Fibroblast of skin of scalp (primary cell): ENCODE measurements at places on chromosomes 11 and 22.

GRCh38 chr11:79070518-79070917 lies 370.3 kb downstream of the TENM4 start:
- DNase-seq: no peak

GRCh38 chr22:37312549-37313183 lies 30.4 kb downstream of the CYTH4 start:
- DNase-seq: no peak

GRCh38 chr22:38652859-38653258 lies 3.3 kb downstream of the FAM227A start:
- no peak for DNase-seq

- no peak for DNase-seq
Measured at GRCh38 chr22:46862418-46863324, 100.2 kb downstream of the TBC1D22A start.

DNA sequence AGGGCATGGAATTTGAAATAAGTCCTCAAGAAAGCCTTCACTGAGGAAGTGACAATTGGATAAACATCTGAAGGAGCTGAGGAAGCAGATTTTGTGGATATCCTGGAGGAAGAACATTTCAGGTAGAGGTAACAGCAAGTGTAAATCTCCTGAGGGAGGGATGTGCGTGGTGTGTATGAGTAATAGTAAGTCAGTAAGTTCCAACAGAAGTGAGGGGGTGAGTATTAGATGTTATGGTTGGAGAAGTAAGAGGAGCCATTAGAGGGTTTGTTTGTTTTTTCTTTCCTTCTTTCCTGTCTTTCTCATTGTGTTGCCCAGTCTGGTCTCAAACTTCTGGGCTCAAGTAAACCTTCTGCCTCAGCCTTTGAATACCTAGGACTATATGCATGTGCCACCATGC lies 29.0 kb downstream of the ANKRD42 start:
- DNase-seq: no peak
